Cortex of kidney (tissue), 1 donor: ENCODE measurements at places on chromosomes 3 and 15.

- no peak for DNase-seq
Observed at GRCh38 chr3:125179884-125180240, 32.7 kb downstream of the SLC12A8 start.

DNA sequence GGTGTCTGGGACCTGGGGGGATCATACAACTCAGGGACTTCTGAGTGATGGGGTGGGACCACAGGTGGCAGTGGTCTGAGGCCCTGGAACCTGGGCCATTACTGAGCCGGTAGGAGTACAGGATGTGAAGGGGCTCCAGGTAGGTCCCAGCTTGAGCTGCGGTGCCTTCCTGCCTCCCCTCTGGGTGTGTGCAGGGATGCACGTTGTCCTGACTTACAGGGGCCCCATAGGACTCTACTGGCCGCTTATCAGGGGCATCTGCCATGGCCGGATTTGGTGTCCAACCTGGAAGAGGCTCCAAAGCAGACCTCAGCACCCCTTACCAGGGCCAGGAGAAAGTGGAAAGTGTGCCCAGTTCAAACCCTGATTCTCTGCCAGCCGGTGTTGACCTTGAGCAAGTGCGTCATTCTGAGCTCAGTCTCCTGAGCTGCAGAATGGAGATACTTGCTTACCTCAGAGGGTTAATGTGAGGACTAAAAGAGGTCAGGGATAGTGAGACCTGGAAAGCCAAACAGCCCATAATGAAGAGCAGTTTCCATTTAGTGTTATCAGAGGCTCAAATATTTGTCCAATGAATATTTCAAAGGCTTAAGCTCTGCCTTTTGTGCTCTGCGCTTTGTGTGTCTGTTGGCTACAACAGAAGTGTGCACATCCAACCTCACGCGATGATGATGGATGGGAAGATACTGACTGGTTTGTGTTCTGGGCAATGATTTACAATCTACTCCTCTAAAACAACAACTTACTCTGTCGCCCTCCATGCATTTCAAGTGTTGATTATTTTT is 35.4 kb upstream of the ESYT3 start:
- no peak for DNase-seq

- DNase-seq = no peak
Observed at GRCh38 chr15:39942101-39942752, 8.3 kb downstream of the EIF2AK4 start.

DNA sequence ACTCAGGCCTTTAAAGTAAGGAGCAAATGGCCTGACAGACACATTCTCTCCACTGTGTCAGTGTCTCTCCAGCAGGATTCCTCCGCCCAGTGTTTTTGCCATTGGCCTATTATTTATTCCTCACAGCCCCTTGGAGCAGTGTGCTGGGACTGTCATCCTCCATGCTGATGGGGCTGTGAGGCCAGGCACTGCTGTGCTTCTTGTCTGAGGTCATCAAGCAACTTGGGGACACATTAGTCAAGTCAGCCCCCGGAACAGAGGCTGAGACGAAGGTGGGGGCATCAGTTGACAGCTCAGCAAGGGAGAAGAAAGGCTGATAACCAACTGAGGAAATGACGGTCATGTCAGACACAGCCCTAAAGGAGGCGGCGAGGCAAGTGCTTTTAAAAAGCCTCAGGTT is 67.4 kb downstream of the XXYLT1 start:
- DNase-seq = no peak
